ENCODE measurements at places on chromosomes 7 and 10.

- DNase-seq = no peak
Observed at GRCh38 chr7:73560109-73560835, 2.8 kb upstream of the BCL7B start.

DNA sequence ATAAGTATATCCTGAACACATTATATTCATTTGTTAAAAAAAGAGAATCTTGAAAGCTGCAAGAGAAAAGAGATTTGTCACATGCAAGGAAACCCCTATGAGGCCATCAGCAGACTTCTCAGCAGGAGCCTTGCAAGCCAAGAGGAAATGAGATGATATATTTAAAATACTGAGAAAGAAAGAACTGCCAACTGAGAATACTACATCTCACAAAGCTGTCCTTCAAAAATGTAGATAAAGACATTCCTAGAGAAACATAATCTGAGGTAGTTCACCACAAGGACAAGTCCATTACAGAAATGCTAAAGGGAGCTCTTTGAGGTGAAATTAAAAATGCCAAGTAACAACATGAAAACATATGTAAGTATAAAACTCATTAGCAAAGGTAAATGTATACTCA, 224.4 kb upstream of the MBL2 start:
- DNase-seq = no peak

DNA sequence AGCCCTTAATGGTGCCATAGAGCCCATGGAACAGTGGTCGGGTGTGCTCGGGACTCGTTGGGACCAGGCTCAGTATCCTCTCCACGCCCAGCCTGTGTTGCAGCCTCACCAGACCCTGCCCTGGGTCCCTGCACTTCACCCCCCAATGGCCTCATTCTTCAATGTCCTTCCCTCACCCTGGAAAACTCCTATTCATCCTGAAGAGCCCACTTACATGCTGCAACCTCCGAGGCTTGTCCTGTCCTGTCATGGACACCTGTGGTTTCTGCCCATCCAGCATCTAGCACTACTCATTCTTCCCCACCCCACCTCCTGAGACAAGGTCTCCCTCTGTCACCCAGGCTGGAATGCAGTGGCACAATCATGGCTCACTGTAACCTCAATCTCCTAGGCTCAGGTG, 7.7 kb downstream of the MMD2 start:
- DNase-seq = no peak

- no peak for DNase-seq
Observed at GRCh38 chr10:44978570-44979280, at the start of gene DEPP1. TSS of gene DEPP1 (minus strand) at chr10:44978809. CDS start at chr10:44978030, 779 bp downstream.

DNA sequence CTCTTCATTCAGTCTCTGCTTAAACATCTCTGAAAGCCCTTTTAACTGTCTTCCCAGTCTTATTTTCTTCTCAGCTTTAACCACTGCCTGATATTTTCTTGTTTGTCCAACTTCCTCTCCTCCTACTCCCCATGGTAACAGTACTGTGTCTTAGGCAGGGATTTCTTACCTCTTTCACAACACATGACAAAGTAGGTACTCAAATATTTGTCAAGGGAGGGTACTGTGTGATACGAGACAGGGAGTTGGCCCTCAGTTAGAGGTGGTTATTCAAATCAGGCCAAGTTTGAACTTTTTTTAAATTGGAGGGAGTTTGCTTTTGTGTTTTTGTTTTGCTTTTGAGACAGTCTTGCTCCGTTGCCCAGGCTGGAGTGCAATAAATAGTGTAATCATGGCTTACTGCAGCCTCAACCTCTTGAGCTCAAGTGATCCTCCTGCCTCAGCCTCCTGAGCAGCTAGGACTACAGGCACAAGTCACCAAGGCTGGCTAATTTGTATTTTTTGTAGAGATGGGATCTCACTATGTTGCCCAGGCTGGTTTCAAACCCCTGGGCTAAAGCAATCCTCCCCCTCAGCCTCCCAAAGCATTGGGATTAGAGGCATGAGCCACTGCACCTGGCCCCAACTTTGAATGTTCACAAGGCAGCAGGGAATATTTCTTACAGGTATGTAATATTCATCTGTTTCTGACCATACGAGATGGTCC, 2.5 kb upstream of the KPNA7 start:
- DNase-seq = no peak

DNA sequence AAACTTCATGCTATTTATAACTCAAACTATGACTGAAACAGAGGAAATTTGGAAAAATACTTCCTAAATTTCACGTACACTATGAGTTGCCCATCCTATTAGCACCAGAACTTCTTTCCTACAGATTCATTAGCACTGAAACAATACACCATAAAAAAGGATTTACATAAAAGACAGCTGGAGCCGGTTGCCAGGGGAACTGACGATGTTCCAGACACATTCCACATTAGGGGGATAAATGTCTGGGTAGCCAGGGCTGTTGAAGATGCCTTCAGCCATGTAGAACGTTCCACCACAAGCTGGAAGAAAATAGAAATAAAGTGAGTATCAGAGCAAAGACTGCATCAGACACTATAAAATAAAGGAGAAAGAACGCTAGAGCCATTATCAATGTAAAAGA, 129.8 kb upstream of the RSU1 start:
- no peak for DNase-seq

- DNase-seq = no peak
Observed at GRCh38 chr7:107234436-107234835, 65.6 kb downstream of the HBP1 start.

DNA sequence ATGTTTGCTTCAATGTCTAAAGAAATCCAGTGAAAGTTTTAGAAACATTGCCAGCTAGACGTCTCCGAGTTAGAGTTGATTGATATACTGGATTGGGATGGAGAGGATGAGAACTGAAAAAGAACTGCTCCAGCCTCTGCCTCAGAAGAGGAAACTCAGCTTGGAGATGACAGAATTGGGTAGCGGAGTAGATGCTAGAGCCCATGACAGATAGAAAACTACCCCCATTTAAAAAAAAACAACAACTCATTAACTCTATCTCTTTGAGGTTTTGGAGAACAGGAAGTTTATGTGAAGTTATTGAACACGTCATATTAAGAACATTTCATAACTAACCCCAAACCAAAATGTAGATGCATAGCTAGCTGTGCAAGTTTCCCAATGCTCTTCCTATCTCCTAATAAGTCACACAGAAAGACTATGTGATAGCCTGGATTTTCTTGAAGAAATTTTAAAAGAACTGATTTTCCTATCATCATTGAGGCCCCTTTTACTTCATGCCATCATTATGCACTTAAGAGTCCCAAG, 28.3 kb upstream of the AFAP1L2 start:
- DNase-seq = no peak

GRCh38 chr7:13794581-13794980, 194.9 kb downstream of the ETV1 start:
- no peak for DNase-seq

- DNase-seq = peak; percentile 22
Observed at GRCh38 chr7:129271500-129272355, 46.9 kb downstream of the AHCYL2 start.

DNA sequence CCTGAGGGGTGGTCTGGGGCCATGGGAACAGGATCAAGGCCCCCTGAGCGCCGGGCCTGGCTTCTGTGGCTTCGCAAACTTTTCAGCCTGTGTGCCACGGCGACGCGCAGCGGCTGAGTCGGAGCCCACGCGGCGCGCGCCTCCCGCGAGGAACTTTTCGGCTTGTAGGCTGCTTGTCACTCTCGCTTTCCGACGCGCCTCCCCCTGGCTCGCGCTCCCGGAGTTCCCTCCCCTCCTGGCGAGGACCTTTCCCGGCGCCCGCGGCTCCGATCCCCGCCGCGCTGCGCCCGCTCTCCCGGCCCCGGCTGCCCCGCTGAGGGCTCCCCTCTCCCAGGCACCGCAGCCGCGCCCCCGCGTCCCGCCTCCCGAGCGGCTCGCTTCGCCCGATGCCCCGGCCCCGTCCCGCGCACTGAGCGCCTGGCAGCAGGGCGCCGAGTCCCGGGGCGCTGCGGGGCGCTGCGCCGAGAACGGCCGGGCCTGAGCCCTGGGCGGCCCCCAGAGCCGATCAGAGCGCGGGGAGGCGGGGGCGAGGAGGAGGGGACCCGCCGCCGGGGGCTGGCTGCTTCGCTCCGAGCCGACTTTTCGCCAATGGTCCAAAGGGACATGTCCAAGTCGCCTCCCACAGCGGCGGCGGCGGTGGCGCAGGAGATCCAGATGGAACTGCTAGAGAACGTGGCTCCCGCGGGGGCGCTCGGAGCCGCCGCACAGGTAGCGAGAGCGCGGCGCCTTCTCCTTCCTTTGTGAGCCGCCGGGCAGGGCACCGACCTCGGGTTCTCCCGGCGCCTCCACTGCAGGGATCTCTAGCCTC, at the start of gene CACNB2:
Gene CACNB2, plus strand, starts transcription at position 276 of the 808 bp plus-strand sequence.
- DNase-seq = no peak

DNA sequence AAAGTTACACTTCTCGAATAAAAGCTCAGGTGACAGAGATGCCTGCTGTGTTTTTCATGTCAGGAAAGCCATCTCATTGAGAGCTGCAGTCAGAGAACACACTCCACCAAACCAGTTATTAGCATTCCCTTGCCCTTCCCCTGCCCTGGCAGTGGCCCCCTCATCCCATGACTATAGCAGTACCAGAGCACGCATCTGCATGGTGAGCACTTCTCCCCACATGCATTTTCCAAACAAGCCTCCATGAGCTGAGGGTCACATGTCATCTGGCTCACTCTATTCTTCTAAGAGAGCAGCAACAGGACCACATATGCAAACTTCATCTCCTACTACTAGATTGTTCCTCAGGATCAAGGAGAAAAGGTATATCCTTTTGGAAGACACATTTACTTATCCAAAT, 42.4 kb upstream of the FGL2 start:
- DNase-seq = no peak

- no peak for DNase-seq
Observed at GRCh38 chr10:54094321-54094720, 706.7 kb downstream of the PCDH15 start.

DNA sequence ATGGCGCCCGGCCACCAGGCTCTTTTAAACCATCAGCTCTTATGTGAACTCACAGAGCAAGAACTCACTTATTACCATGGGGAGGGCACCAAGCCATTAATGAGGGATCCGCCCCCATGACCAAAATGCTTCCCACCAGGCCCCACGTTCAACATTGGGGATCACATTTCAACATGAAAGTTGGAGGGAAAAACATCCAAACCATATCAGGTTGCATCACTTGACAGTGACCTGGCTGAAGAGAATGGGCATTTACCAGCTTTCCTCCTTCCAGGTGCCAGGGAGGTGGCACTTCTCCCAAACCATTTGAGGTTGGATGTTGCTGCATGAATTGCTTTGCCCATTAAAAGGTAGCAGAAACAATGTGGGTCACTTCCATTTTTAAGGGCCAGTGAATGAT, 115.6 kb upstream of the TNS3 start:
- no peak for DNase-seq

DNA sequence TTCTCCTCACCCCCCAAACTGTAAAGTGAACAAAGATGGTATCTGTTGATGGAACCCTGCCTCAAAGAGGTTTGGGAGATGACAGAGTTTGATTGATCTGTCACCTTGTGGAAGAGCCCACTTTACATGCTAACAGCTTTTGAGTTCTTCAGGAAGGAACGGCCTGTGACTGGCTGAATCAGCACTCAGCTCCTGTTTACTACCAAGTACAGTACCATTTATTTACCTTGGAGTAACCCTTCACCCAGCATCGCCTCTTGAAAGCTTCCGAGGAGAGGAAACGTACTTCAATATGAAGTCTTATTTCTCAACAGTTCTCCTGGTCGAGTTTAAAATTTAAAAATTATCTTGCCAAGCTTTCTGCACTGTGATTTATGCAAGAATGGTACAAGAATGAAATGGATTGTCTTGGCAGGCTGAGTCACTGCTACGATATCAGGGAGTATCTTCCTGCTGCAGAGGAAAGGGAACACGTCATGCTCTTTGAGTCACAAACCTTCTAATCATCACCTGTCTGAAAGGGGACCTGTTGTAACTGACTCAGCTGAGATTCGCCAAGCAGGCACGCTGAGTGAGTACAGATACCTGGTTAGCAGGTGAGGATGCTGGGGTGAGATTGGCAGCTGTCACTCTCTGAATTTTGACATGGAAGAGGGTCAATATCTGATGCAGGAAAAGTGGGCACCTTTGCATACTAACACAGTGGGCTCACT, 30.1 kb downstream of the KLF6 start:
- no peak for DNase-seq
